ENCODE measurements at places on chromosomes 6 and 20. TPM values are rescaled to one million over a fixed set of nuclear protein-coding genes. Genes with fewer than 3 reads are reported as not detected.

The ID4 gene
- total RNA-seq, result 9.0 TPM

The TTK gene
- 0.62 TPM for total RNA-seq

The SGK2 gene
- 7.9 TPM for total RNA-seq

The CLPSL1 gene
- not detected for total RNA-seq

The TSBP1 gene
- total RNA-seq, result not detected

The ZC2HC1B gene
- total RNA-seq, result not detected

The RPL7L1 gene
- 60.8 TPM for total RNA-seq

The SRMS gene
- not detected for total RNA-seq

The ZNF311 gene
- 0.68 TPM for total RNA-seq

The LY6G6D gene
- not detected for total RNA-seq

The TREML1 gene
- not detected for total RNA-seq

The UBD gene
- total RNA-seq, result not detected

The GGTLC1 gene
- total RNA-seq, result not detected

The CCDC170 gene
- total RNA-seq, result 0.85 TPM

The LEMD2 gene
- 26.0 TPM for total RNA-seq

The CDH26 gene
- 0.84 TPM for total RNA-seq

The TNXB gene
- total RNA-seq, result 158 TPM

The TRIM38 gene
- total RNA-seq, result 4.7 TPM

The PSORS1C1 gene
- total RNA-seq, result 1.1 TPM

The NKX2-2 gene
- total RNA-seq, result not detected

The PTP4A1 gene
- total RNA-seq, result 41.1 TPM

The DBNDD2 gene
- 177 TPM for total RNA-seq

The SCUBE3 gene
- total RNA-seq, result 0.13 TPM

The PACRG gene
- total RNA-seq, result 4.5 TPM

The SLC26A8 gene
- total RNA-seq, result 0.06 TPM

The ZNF165 gene
- 0.44 TPM for total RNA-seq

The TFAP2D gene
- total RNA-seq, result not detected

The ZNF292 gene
- total RNA-seq, result 37.1 TPM

The MAFB gene
- total RNA-seq, result 24.8 TPM

The MUC22 gene
- total RNA-seq, result not detected

The RBL1 gene
- 3.8 TPM for total RNA-seq

The MRPS10 gene
- 44.2 TPM for total RNA-seq

The LAMA2 gene
- total RNA-seq, result 120 TPM

The CDSN gene
- not detected for total RNA-seq

The C20orf204 gene
- total RNA-seq, result 0.29 TPM

The OR2B6 gene
- total RNA-seq, result not detected

The ADAM33 gene
- 9.9 TPM for total RNA-seq

The EIF6 gene
- 40.1 TPM for total RNA-seq

The SIRPB1 gene
- 1.7 TPM for total RNA-seq

The RAMACL gene
- total RNA-seq, result 0.71 TPM

The CCN2 gene
- 194 TPM for total RNA-seq

The PRRT1 gene
- total RNA-seq, result 0.77 TPM

The FAM120B gene
- total RNA-seq, result 20.8 TPM

The KCNQ5 gene
- total RNA-seq, result 0.16 TPM

The TRAPPC3L gene
- 0.24 TPM for total RNA-seq

The CCN6 gene
- not detected for total RNA-seq

The IL22RA2 gene
- not detected for total RNA-seq

The CDC40 gene
- 13.9 TPM for total RNA-seq

The HLA-DMA gene
- total RNA-seq, result 38.8 TPM

The CD24 gene
- total RNA-seq, result 0.47 TPM

The ERVFRD-1 gene
- not detected for total RNA-seq

The PBX2 gene
- 43.7 TPM for total RNA-seq

The MYL9 gene
- total RNA-seq, result 1,946 TPM

The ROS1 gene
- not detected for total RNA-seq

The MYT1 gene
- 0.34 TPM for total RNA-seq

The TOX2 gene
- 0.73 TPM for total RNA-seq

The RBPJL gene
- total RNA-seq, result not detected

The COL19A1 gene
- total RNA-seq, result 2.5 TPM

The LHFPL5 gene
- not detected for total RNA-seq

All from left cardiac atrium (tissue), 4 donors.